ENCODE measurements at places on chromosomes 7 and 10. TPM values are rescaled to one million over a fixed set of nuclear protein-coding genes. Genes with fewer than 3 reads are reported as not detected.

The SLC13A1 gene
- not detected for total RNA-seq

The OPALIN gene
- total RNA-seq = not detected

The SPAM1 gene
- not detected for total RNA-seq

The BEND7 gene
- total RNA-seq = not detected

The CYCS gene
- total RNA-seq = 266 TPM

DNA sequence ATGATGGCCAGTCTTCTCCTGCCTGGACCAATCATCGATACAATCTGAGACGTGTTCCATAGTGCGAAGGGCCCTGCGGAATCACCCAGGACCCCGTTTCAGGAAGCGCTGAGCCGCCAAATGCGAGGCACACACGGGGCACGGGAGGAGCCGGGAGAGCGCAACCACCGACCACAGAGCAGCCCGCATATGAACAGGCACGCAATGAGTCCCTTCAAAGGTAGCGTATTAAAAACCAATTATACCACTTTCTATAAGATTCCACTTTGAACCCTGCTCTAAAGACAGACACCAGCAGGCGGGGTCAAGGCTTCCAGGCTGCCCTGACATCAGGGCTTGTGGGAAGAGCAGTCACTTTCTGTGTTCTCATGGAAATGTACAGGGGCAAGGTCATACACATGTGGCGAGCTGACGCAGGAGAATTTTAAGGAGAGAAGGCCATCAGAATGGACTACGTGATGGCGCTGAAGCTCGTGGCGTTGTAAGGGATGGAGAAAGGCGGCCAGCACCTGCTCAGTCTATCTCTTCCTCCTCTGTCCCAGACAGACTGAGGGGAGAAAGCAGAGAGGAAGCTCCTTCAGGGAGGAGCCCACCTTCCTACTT, 46.2 kb downstream of the AMZ1 start:
- peaks cover 16% of the 10 kb centered on the region for H3K36me3 ChIP-seq
- H3K4me1 ChIP-seq = peaks cover 43% of the 10 kb centered on the region
- no peak for DNase-seq
- peak overlapping the region; percentile 28 for H3K4me3 ChIP-seq

GRCh38 chr7:69067397-69067796, 530.9 kb upstream of the AUTS2 start:
- no peaks in the 10 kb centered on the region for H3K4me1 ChIP-seq
- H3K36me3 ChIP-seq = no peaks in the 10 kb centered on the region
- DNase-seq = peak; percentile 16
- H3K27ac ChIP-seq = no peak overlapping the region
- no peaks in the 10 kb centered on the region for H3K27me3 ChIP-seq

GRCh38 chr10:32271617-32272016, 75.3 kb downstream of the EPC1 start:
- no peak for DNase-seq
- H3K36me3 ChIP-seq = peaks cover 42% of the 10 kb centered on the region
- H3K4me3 ChIP-seq = no peak overlapping the region
- peak overlapping the region; percentile 13 for H3K27ac ChIP-seq
- peaks cover 16% of the 10 kb centered on the region for H3K4me1 ChIP-seq

DNA sequence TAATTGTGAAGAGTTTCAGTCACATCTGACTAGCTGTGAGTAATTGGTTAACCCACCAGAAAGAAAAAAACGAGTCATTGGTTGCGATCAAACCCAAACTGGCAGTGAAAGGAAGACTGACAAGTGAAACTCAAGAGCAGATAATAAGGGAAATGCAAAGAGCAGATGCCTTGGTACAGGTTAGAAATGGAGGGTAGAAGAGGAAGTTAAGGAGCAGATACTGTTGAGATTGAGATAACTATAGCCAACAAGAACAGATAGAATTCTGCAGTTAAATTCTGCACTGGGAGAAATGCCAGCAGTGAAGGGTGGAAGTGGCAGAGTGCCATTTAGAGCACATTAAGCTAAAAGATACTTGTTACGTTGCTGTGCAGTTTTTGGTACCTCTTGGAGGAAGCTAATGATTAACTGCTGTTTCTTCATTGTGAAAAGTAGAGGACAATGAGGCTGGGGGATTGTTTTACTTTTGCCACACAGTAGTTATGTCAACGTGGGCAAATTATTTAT, 65.8 kb downstream of the CDK13 start:
- peaks cover 18% of the 10 kb centered on the region for H3K36me3 ChIP-seq
- H3K4me1 ChIP-seq = peaks cover 26% of the 10 kb centered on the region
- DNase-seq = peak; percentile 20
- H3K27ac ChIP-seq = peak overlapping the region; percentile 70
- H3K27me3 ChIP-seq = no peaks in the 10 kb centered on the region

- H3K27me3 ChIP-seq = no peaks in the 10 kb centered on the region
- H3K27ac ChIP-seq = no peak overlapping the region
- DNase-seq = no peak
- H3K4me1 ChIP-seq = no peaks in the 10 kb centered on the region
Measured at GRCh38 chr7:19491821-19492452, 216.9 kb downstream of the POLR1F start.

DNA sequence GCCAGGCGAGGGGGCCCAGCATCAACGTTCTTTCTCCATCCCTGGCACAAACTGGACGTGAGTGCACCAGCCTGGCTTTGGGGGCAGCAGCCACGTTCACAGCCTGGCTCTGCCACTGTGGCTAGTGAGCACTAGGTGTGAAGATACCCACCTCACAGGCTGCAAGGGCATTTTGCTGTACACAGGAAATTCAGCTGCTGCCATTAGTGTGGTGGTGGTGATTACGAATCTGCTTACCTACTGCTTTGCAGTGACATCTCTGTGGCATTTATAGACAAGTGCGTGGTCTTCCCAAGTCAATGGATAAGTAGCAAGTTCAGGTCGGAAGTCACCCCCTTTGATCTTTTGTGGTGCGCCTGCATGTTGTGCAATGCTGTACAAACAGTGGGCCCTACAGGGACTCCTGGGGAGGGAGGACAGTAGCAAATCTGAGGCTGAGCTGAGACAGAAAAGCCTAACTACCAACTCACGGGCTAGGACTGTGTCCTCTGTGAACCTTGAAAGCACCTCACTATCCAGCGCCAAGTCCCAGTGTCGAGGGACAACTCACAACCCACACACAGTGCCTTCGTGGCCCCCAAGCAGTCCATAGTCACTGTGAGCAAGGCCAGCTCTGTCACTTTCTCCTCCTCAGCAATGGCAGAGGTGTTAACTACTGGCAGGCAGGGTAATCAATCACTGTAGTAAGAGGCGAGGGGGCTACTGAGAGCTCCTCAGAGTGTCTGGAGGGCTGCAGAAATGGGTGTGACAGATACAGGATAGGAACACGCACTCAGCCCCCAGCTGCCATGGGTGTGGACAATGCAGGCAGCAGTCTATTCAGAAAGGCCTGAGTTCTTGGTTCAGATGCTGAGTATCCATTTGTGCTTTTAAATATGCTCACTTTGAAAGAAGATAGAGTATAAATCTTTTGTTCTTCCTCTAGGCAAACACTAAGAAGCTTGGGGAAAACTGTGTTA, 17.0 kb upstream of the MMP21 start:
- H3K4me1 ChIP-seq = peaks cover 16% of the 10 kb centered on the region
- peak overlapping the region; percentile 34 for H3K27ac ChIP-seq
- no peak for DNase-seq
- peaks cover 26% of the 10 kb centered on the region for H3K36me3 ChIP-seq
- H3K27me3 ChIP-seq = no peaks in the 10 kb centered on the region

DNA sequence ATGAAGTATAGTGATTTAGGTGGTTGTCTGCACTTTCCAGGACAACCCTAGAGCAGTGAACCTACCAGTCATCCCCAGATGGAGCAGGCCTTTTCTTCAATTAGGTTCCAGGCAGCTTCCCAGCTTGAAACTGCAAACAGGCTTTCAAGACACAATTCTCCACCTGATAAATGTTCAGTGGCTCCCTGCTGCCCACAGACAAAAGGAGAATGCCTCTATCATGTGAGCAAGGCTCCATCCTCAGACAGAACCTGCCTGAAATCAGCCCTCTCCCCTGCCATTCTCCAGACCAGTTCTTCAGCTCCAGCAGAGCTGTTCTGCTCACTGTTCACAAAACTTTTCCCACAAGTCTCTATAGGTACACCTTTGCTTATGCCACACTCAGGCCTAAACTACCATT, 22.1 kb downstream of the RELN start:
- no peaks in the 10 kb centered on the region for H3K36me3 ChIP-seq
- no peaks in the 10 kb centered on the region for H3K4me1 ChIP-seq
- no peak overlapping the region for H3K4me3 ChIP-seq
- H3K27ac ChIP-seq = no peak overlapping the region
- no peak for DNase-seq

DNA sequence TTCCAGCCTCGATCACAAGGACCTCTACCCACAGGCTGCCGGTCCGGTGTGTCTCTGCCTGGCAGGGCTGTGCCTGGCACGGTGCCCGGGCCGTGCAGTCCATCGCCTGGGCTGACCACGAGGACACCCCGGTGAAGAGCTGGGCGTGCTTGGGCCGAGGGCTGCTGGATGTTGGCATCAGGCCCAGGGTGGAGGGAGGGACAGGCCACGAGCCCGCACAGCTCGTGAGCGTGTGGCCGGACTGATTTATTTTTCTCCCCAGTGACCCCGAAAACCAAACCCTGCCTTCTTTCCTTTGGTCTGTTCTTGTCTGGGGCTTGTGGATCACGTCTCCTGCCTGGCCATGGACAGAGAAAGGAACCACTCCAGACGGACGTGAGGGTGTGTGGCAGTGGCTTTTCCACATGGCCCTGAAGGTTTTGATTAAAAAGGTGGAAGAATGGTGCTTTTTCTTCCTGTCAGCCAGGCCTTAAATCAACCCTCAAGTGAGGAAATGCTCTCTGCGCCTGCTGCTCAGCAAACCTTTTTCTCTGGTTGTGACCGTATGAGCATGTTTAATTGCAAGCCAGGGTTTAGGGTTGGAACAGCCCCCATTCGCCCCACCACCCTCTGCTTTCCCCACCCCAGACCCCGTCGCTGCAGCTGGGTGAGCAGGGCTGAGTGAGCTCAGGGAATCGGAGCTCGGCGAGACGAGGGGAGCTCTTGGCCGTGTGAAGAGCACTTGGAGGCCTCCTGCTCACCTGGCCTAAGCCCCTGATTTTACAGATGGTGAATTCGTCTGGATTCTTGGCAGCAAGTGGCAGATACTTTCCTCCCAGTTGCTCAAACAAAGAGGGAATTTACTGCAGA, 130.1 kb downstream of the RGS10 start:
- no peaks in the 10 kb centered on the region for H3K4me1 ChIP-seq
- peaks cover 1% of the 10 kb centered on the region for H3K36me3 ChIP-seq
- no peak overlapping the region for H3K4me3 ChIP-seq
- H3K27ac ChIP-seq = no peak overlapping the region

DNA sequence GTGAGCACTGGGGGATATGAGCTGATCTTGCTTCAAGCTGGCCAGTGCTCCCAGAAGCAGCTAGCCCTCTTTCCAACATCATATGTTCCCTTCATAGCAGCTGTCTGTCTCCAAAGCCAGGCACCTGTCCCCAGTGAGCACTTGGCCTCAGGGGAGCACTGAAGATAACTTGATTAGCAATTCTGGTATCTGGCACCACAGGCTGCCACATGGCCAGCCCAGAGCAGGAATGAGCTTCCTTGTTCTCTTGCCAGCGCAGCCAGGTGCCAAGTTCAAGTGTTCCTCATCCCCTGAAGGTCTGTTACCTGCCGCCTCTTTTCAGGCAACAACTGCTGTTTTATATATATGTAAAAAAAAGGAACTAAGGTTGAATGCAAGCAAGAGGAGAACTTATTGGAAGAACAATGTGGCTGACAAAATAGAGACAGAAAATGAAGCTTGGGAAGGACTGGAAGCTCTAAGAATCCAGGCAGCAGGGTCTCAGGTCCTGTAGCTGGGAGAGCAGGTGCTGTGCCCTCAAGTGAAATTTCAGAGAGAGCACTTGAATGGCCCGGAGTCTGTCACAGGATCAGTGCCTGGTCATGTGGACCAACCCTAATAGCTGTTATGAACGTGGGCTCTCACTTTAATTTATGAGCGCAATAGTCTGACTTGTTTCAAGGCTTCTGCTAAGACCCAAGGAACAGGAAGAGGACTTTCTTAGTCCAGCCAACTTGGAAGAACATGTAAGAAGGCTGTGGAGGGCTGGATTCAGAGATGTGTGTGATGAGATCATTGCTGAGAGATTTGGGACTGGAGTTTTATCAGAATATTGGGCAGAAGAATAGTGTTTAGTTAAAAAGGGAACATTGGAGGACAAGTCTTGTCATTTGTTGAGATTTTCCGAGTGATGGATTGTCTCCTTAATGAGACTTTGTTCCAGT, 267.2 kb downstream of the GLRX3 start:
- H3K36me3 ChIP-seq = no peaks in the 10 kb centered on the region
- no peak overlapping the region for H3K4me3 ChIP-seq
- peaks cover 1% of the 10 kb centered on the region for H3K27me3 ChIP-seq
- DNase-seq = no peak
- H3K4me1 ChIP-seq = no peaks in the 10 kb centered on the region

DNA sequence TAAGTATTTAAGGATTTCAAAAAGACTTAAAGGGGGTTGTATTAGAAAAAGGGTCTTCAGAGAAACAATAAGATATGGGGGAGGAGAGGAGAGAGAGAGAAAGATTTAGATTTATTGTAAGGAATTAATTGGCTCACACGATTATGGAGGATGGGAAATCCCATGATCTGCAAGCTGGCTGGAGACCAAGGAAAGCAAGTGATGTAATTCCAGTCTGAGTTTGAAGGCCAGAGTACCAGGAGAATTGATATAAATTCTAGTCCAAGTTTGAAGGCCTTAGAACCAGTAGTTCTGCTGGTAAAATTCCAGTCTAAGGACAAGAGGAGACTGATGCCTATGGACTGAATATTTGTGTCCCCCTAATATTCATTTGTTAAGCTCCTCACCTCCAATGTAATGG, 20.6 kb upstream of the SLC13A1 start:
- no peak overlapping the region for H3K4me3 ChIP-seq
- no peaks in the 10 kb centered on the region for H3K4me1 ChIP-seq
- H3K36me3 ChIP-seq = no peaks in the 10 kb centered on the region
- H3K27ac ChIP-seq = no peak overlapping the region

GRCh38 chr7:90972906-90973550, 291.2 kb upstream of the FZD1 start:
- H3K4me1 ChIP-seq = no peaks in the 10 kb centered on the region
- H3K36me3 ChIP-seq = no peaks in the 10 kb centered on the region
- H3K27me3 ChIP-seq = no peaks in the 10 kb centered on the region
- no peak for DNase-seq
- no peak overlapping the region for H3K27ac ChIP-seq

- no peak overlapping the region for H3K4me3 ChIP-seq
- no peak overlapping the region for H3K27ac ChIP-seq
- H3K36me3 ChIP-seq = no peaks in the 10 kb centered on the region
- H3K27me3 ChIP-seq = no peaks in the 10 kb centered on the region
Measured at GRCh38 chr7:114740941-114741340, 181.0 kb upstream of the MDFIC start.

- no peaks in the 10 kb centered on the region for H3K36me3 ChIP-seq
- H3K27me3 ChIP-seq = no peaks in the 10 kb centered on the region
- H3K27ac ChIP-seq = no peak overlapping the region
- H3K4me1 ChIP-seq = no peaks in the 10 kb centered on the region
- no peak overlapping the region for H3K4me3 ChIP-seq
Measured at GRCh38 chr10:77457266-77457665, 180.3 kb downstream of the KCNMA1 start.

DNA sequence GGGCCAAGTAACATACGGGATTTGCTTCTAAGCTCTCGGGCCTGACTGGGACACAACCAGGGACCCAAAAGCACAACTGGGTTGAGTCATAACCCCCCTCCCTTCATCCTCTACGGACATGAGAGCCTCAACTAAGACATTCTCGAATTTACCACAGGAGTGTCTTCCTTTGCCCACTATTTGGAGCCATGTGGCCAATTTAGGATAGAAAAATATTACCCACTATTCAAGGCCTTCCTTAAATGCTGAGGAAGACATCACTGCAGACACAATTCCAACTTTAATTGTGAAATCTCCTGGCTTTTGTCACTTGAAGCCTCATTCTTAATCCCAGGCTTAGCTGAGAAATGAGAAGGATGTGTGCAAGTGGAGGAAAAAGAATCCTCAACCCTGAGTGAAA, 11.8 kb downstream of the CTBP2 start:
- DNase-seq = no peak
- H3K4me3 ChIP-seq = no peak overlapping the region
- peaks cover 50% of the 10 kb centered on the region for H3K27me3 ChIP-seq

Measured in activated CD8-positive, alpha-beta T cell treated with anti-CD3 and anti-CD28 coated beads for 36 hours (primary cell).